ENCODE measurements at places on chromosomes 7 and 10. TPM values are rescaled to one million over a fixed set of nuclear protein-coding genes. Genes with fewer than 3 reads are reported as not detected.

The HMX3 gene
- total RNA-seq = 0.32 TPM

The TRPV5 gene
- not detected for total RNA-seq

The PROSER2 gene
- 5.9 TPM for total RNA-seq

The NPM3 gene
- total RNA-seq = 78.6 TPM

The FEZF1 gene
- total RNA-seq = 2.1 TPM

The INA gene
- total RNA-seq = 0.37 TPM

The PAX4 gene
- not detected for total RNA-seq

The SFRP5 gene
- total RNA-seq = 0.21 TPM

The CLRN3 gene
- total RNA-seq = not detected

The CHRM2 gene
- 0.05 TPM for total RNA-seq

The DNAH11 gene
- 0.40 TPM for total RNA-seq

The IFIT2 gene
- 1.7 TPM for total RNA-seq

The TDRD1 gene
- total RNA-seq = not detected

The SPRN gene
- not detected for total RNA-seq

The CALCR gene
- 0.08 TPM for total RNA-seq

The EBLN1 gene
- 0.26 TPM for total RNA-seq

The LIPJ gene
- not detected for total RNA-seq

GRCh38 chr7:64904008-64904407, 935 bp downstream of the ZNF273 start:
- DNase-seq = no peak

DNA sequence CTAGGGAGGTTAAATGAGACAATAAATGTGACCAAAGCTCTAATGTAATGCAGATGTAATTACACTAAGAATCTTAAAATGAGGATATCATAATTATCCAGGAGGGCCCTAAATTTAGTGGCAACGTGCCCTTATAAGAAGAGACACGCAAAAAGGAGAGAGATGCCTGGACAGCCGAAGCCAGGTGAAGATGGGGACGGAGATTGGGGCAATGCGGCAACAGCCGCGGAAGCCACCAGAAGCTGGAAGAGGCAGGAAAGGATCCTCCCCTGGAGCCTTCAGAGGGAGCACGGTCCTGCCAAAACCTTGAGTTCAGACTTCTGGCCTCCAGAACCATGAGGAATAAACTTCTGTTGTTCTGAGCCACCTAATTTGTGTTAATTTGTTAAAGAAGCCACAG, 25.3 kb upstream of the C10orf71 start:
- no peak for DNase-seq

DNA sequence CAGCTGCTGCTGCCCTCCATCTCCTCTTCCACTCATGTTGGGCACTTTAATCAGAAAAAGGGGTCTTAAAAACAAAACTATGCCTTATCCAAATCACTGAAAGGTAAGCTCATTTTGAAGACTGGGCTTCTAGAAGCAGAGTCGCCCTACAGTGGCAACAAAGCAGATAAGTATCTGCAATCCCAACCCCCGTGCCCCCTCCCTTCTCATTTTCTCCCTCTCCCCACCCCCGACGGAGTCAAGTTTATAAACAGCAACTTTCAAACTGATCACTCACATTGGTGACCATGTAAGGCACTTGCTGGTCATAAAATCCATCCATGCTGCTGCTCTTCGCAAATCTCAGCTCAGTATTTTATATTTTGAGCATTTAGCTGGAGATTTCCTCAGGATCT, 738 bp downstream of the ETV1 start:
- DNase-seq = peak; percentile 74

- peak; percentile 29 for DNase-seq
Observed at GRCh38 chr7:93119191-93119905, 1.6 kb upstream of the SAMD9 start.

DNA sequence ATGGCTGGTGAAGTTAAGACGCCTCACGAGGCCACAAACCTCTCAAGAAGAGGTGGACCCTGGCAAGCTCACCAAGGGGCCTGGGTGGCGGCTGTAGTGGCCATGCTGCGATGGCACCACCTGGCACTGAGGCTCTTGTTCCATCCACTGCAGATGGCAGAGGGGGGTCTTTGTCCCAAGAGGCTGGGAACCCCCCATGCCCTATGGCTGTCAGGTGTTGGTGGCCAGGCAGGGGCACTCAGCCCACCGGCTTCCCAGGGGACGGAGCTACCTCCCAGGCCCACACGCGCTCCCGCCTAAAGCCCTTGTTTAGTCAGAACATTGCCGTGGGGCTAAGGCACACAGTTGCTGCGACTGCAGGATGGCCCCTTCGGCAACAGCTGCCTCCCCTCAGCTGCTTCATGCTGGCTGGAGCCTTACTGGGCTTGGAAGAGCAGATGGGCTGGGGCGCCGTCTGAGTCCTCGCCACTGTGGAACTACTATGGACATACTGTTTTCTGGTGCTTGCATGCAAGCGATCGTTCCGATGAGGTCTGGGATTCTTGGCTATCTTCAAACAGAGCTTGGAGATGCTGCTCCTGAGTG, 46.8 kb downstream of the DPYSL4 start:
- DNase-seq = no peak

- DNase-seq = no peak
Observed at GRCh38 chr10:102280397-102281101, 35.2 kb downstream of the GBF1 start.

GRCh38 chr7:12805957-12806356, 118.5 kb downstream of the ARL4A start:
- DNase-seq = no peak

GRCh38 chr7:50677638-50677996, 105.1 kb downstream of the GRB10 start:
- no peak for DNase-seq

DNA sequence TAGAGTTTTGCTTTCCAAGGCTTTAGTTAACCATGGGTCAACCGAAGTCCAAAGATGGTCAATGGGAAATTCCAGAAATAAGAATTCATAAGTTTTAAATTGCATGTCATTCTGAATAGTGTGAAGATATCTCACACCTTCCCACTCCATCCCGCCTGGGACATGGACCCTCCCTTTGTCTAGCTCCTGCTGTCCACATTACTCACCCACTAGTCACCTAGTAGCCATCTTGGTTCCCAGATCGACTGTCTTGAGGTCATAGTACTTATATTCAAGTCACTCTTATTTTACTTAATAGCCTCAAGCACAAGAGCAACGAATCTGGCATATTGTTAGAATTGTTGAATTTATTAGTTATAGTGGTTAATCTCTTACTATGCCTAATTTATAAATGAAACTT, 366.6 kb downstream of the PRPF18 start:
- no peak for DNase-seq

Data from SK-MEL-5 (cell line).